Uterus (tissue), 4 donors: ENCODE measurements at places on chromosomes 5 and 9. TPM values are rescaled to one million over a fixed set of nuclear protein-coding genes. Genes with fewer than 3 reads are reported as not detected.

DNA sequence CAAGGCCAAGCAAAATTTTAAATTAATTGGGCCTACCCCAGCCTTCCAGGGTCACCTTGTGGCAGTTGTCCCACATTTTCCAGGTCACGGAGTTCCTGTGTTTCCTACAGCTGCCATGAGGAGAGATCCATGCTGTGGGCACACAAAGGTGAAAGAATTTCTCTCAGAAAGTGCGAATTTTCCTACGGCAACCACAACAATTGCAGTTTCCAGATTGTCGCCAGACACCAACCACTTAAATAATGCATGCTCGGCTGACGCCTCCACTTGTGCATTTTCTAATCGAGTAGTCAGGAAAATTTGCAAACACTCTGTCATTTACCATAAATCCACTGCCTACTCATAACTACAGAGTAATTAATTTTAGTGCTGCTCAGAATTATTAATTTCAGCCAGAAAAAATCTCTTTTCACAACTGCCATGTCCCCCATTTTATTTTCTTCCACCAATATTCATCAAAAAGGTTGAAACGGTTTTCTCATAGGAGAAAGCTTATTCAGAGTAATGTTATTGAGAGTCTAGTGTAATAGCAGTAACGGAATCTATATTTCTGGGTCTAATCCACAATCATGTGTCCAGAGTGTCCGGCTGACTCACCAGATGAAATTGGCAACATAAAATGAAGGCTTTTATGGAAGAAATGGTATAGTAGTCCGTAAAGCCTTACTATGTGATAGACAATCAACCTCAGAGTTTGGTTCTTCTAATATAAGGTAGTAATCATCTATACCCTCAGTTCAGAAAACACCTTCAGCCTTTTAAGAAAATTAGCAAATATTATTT, 389.8 kb downstream of the NR2F1-AS1 start:
- no peak for DNase-seq
- H3K36me3 ChIP-seq: no peaks in the 10 kb centered on the region
- H3K4me1 ChIP-seq: no peaks in the 10 kb centered on the region
- no peak overlapping the region for H3K27ac ChIP-seq
- H3K27me3 ChIP-seq: no peaks in the 10 kb centered on the region

GRCh38 chr5:119470851-119471451, 18.7 kb downstream of the HSD17B4 start:
- DNase-seq: no peak
- no peaks in the 10 kb centered on the region for H3K4me1 ChIP-seq
- H3K27me3 ChIP-seq: no peaks in the 10 kb centered on the region
- H3K27ac ChIP-seq: no peak overlapping the region
- H3K36me3 ChIP-seq: no peaks in the 10 kb centered on the region

- no peaks in the 10 kb centered on the region for H3K36me3 ChIP-seq
- no peak overlapping the region for H3K4me3 ChIP-seq
- peak; percentile 72 for DNase-seq
- H3K27me3 ChIP-seq: no peaks in the 10 kb centered on the region
- no peak overlapping the region for H3K27ac ChIP-seq
Measured at GRCh38 chr5:179801304-179802206, 5.1 kb downstream of the MGAT4B start.

- H3K36me3 ChIP-seq: no peaks in the 10 kb centered on the region
- no peak overlapping the region for H3K27ac ChIP-seq
- H3K27me3 ChIP-seq: no peaks in the 10 kb centered on the region
- DNase-seq: no peak
- no peak overlapping the region for H3K4me3 ChIP-seq
Measured at GRCh38 chr5:169670769-169671525, 33.9 kb downstream of the DOCK2 start.

DNA sequence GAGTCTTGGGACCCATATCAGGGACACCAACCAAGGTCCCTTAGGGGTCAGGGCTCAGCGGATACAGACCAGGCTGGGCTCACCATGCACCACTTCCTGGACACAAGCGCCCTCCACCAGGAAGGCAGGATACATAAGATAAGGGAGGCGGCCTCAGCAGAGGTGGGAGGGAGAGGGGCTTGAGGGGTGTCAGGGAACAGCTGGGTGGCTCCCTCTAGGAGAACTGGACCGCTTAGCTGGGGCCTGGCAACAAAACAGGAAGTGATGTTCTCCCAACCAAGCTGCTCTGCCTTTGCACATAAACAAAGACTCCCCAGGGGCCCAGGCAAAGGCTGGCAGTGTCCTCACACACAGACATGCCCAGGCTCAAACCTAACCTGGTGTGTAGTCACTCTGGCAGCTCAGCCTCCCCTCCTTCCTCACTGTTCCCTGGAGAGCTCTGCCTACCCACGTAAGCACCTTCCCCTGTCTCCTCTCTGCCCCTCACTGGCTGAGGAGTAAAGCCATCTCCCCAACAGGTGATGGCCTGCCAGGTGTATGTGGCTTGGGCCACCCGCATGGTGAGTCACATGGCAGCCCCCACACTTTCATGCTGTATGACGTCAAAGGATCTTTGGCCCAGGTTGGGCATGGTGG, 5.8 kb upstream of the BICD2 start:
- no peak for DNase-seq
- H3K27me3 ChIP-seq: no peaks in the 10 kb centered on the region
- no peak overlapping the region for H3K27ac ChIP-seq
- no peaks in the 10 kb centered on the region for H3K4me1 ChIP-seq
- H3K36me3 ChIP-seq: no peaks in the 10 kb centered on the region
- H3K4me3 ChIP-seq: no peak overlapping the region

- H3K4me3 ChIP-seq: peak overlapping the region; percentile 74
- H3K27ac ChIP-seq: peak overlapping the region; percentile 92
- no peak for DNase-seq
- no peaks in the 10 kb centered on the region for H3K27me3 ChIP-seq
- no peaks in the 10 kb centered on the region for H3K4me1 ChIP-seq
Measured at GRCh38 chr9:125745682-125746016, 1.5 kb upstream of the PBX3 start.

- no peak for DNase-seq
- no peaks in the 10 kb centered on the region for H3K36me3 ChIP-seq
- peaks cover 3% of the 10 kb centered on the region for H3K4me1 ChIP-seq
- no peaks in the 10 kb centered on the region for H3K27me3 ChIP-seq
- H3K4me3 ChIP-seq: no peak overlapping the region
Measured at GRCh38 chr9:112754578-112754977, 4.0 kb downstream of the SNX30 start.

- H3K36me3 ChIP-seq: no peaks in the 10 kb centered on the region
- peak; percentile 70 for DNase-seq
- no peaks in the 10 kb centered on the region for H3K27me3 ChIP-seq
- H3K4me3 ChIP-seq: peak overlapping the region; percentile 64
- peak overlapping the region; percentile 94 for H3K27ac ChIP-seq
Measured at GRCh38 chr5:141848744-141849414, 29.3 kb downstream of the PCDH1 start.

DNA sequence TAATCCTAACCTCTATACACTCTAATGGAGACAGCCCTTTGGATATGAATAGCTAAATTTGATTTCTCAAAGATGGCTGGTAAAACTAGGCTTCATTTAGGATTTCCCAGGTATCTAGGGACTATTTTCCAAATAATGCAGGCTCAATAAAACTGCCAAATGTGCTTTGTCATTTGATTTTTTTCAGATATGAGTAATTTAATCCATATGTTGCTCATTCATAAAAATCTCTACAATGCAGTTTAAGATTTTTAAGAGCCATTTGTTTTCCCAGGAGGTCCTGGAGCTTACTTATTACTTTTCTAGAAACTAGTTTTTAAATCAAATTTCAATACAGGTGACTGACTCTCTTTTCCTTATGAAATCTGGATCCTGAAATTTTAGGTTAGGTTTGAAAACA, 349.3 kb upstream of the SLC24A2 start:
- H3K4me1 ChIP-seq: no peaks in the 10 kb centered on the region
- H3K27me3 ChIP-seq: no peaks in the 10 kb centered on the region
- no peak for DNase-seq
- no peak overlapping the region for H3K4me3 ChIP-seq
- H3K27ac ChIP-seq: no peak overlapping the region

- H3K36me3 ChIP-seq: no peaks in the 10 kb centered on the region
- no peaks in the 10 kb centered on the region for H3K4me1 ChIP-seq
- H3K27me3 ChIP-seq: no peaks in the 10 kb centered on the region
- no peak for DNase-seq
- no peak overlapping the region for H3K27ac ChIP-seq
Measured at GRCh38 chr5:72531496-72532190, 24.4 kb upstream of the ZNF366 start.

- H3K4me3 ChIP-seq: no peak overlapping the region
- H3K36me3 ChIP-seq: no peaks in the 10 kb centered on the region
- no peak overlapping the region for H3K27ac ChIP-seq
- H3K4me1 ChIP-seq: no peaks in the 10 kb centered on the region
Measured at GRCh38 chr9:76519075-76519835, 60.3 kb downstream of the GCNT1 start.

DNA sequence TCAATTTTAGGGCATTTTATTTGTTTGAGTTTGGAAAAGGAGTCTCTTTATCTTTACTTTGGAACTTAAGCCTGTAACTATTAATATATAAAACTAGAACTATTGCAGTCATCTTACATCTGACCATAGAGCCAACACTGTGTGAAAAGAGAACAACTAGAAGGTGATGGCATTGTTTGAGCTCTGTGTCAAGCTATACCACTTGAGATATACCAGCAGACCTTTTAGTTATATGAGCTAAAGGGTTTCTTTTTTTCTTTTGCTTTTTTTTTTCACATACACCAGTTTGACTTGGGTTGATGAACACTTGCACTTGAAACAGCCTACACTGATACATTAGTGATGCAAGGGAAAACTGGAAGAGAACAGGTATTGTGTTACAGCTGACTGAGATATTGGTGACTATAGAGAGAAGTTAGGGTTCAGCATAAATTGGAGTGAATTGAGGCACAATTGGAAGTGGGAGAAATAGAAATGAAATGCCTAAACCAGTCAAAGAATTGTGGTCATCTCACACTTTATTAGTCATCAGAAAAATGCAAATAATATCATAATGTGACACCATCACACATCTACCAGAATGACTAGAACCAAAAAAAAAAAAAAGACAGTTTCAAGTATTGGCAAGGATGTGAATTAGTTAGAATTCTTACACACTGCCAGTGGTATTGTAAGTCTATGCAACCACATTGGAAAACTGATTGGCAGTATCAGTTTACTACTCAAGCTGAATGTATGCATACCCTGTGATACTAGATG, 60.9 kb downstream of the ADRB2 start:
- no peak overlapping the region for H3K4me3 ChIP-seq
- no peak for DNase-seq
- no peaks in the 10 kb centered on the region for H3K27me3 ChIP-seq

- no peak overlapping the region for H3K27ac ChIP-seq
- no peak for DNase-seq
- no peaks in the 10 kb centered on the region for H3K36me3 ChIP-seq
- no peak overlapping the region for H3K4me3 ChIP-seq
Measured at GRCh38 chr5:89301321-89302025, 418.5 kb upstream of the MEF2C start.

DNA sequence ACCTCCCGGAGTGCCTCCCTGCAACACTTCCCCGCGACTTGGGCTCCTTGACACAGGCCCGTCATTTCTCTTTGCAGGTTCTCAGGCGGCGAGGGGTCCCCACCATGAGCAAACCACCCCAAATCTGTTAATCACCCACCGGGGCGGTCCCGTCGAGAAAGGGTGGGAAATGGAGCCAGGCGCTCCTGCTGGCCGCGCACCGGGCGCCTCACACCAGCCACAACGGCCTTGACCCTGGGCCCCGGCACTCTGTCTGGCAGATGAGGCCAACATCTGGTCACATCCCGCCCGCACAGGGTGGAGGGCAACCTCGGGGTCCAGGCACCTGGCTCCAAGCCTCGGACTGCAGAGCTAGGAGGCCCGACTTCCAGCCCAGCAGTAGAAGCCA, 776 bp upstream of the TERT start:
- H3K4me3 ChIP-seq: no peak overlapping the region
- DNase-seq: no peak
- H3K27ac ChIP-seq: no peak overlapping the region
- H3K4me1 ChIP-seq: no peaks in the 10 kb centered on the region

DNA sequence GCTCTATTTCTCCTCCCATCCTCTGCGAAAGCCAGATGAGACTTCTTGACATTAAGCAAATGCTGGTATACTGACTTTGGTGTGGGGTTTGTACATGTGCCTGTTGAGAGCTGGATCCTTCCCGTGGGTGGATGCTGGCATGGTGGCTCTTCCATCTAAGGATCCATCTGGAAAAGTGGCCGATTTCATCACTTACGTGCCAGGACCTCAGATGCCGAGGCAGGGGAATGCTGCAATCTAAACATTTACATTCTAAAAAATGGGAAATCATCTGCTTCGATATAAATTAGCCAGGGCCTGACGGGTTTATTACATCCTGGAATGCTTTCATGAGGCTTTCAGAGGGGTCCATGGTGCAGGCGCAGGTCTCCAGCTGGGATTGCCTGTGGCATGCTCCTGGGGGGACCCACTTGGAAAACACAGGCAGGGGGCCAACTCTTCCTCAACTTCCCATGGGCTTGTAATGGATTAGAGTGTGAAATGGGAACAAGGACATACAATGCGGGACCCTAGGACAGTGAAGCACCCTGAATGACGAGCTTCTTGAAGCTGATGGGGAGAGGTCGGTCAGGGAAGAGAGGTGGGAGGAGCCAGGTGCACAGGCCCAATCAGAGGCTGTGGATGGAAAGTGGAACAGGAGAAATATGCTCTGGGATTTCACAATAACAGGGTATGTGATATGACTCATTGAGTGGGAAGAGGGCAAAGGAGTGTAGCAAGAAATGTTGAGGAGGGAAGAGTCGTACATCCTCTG, 105.5 kb upstream of the PITX1 start:
- H3K27me3 ChIP-seq: no peaks in the 10 kb centered on the region
- DNase-seq: peak; percentile 54
- no peak overlapping the region for H3K4me3 ChIP-seq
- peak overlapping the region; percentile 7 for H3K27ac ChIP-seq
- H3K36me3 ChIP-seq: no peaks in the 10 kb centered on the region

GRCh38 chr5:179244044-179244443, 101.2 kb downstream of the ADAMTS2 start:
- H3K4me1 ChIP-seq: no peaks in the 10 kb centered on the region
- no peak for DNase-seq
- no peak overlapping the region for H3K4me3 ChIP-seq
- H3K27ac ChIP-seq: peak overlapping the region; percentile 42

- H3K27ac ChIP-seq: no peak overlapping the region
- H3K4me3 ChIP-seq: no peak overlapping the region
- H3K36me3 ChIP-seq: no peaks in the 10 kb centered on the region
- DNase-seq: no peak
- no peaks in the 10 kb centered on the region for H3K27me3 ChIP-seq
Measured at GRCh38 chr9:76558465-76558864, 99.5 kb downstream of the GCNT1 start.

Gene SHOC1
- 0.28 TPM for total RNA-seq

Gene TCF7
- not detected for total RNA-seq

Gene CDO1
- total RNA-seq: 5.7 TPM

Gene CDX1
- 0.77 TPM for total RNA-seq

Gene GFPT2
- 23.6 TPM for total RNA-seq
